ENCODE measurements at places on chromosomes 1 and 21.

GRCh38 chr1:192967211-192967877, 91.8 kb downstream of the UCHL5 start:
- DNase-seq: no peak

DNA sequence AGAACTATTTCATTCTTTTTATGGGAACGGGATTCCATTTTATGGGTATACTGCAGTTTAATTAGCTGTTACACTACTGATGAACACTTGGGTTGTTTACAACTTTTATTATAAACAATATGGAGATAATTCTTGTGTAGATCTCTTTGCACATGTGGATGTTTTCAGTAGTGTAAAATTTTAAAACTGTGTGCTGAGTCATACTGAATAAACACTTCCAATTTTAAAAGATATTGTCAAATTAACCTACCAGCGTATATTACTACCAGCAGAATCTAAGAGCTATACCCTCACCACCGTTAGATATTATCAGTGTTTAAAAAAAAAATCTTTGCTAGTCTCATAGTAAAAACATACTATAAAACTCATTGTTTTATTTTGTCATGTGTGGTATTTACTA, 106.1 kb downstream of the CC2D1B start:
- DNase-seq: no peak

- no peak for DNase-seq
Measured at GRCh38 chr1:2567083-2567679, 11.0 kb downstream of the TNFRSF14 start.

GRCh38 chr1:50604580-50604979, 181.3 kb upstream of the DMRTA2 start:
- no peak for DNase-seq

GRCh38 chr1:169312084-169312954, 55.3 kb downstream of the NME7 start:
- DNase-seq: peak; percentile 97

GRCh38 chr1:231612393-231613089, 14.0 kb upstream of the DISC1 start:
- no peak for DNase-seq

- peak; percentile 99 for DNase-seq
Measured at GRCh38 chr1:151459331-151460046, at the start of gene POGZ. Gene POGZ, minus strand, starts transcription at chr1:151459494. Its CDS starts 17,290 bp downstream, at chr1:151442204.

DNA sequence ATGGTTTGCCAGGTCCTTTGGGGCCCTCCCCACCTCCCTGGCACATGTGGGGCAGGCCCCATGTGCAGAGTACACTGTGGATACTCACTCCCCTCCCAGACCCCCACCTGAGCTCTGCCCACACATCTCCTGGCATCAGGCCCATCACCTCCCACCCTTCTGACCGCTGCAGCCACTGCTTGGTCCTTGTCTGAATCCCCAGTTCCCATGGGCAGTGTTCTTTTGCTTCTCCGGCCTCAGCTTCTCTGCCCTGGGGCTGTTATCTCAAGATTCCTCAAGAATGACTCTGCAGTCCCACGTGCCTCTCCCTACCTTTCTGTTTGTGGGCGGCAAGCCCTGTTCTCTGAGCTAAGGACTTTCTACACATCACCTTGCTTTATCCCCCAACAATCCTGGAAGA, 187.7 kb upstream of the EDN2 start:
- DNase-seq: peak; percentile 71

GRCh38 chr21:35423709-35424108, 374.6 kb upstream of the RUNX1 start:
- DNase-seq: peak; percentile 79

DNA sequence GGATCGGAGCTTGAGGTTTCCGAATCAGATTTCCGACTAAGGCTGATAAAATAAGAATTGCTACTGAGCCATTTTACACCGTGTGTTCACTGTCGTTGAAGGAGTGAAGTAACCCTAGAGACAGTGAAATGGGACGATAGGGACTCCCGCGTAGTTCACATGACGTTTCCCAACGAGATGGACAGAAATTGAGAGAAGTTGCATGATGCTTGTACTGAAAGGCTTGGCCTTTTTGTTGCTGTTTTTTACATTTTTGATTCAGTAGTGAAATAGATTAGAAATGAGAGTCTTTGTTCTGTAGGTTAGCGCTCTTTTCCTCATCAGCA, 1.2 kb downstream of the KHDRBS1 start:
- DNase-seq: no peak

DNA sequence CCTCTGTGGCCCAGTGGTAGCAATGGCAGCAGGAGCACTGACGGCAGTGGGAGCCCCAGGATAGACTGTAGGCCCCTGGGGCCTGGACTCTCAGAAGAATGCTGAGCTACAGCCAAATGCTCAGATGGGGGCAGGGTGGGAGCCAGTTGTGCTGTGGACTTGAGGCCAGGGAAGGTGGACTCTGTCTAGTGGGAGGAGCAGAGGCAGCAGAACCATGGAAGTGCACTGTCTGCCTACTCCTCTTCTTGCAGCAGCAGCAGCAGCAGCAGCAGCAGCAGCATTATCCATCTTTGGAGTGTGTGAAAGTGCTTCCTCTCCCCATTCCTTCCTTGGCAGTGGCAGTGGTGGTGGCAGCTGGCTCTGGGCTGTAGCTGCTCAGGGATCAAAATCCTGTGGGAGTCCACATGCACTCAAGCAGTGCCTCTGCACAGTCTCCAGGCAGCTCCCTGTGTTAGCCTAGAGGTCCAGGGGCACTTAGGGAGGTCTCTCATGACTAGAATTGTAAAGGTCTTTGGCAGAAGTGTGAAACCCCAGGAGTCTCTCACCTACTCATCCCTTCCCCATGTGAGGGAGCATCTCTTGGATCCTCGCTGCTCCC, 917.9 kb upstream of the B3GALT2 start:
- DNase-seq: no peak

GRCh38 chr1:178645157-178645807, 79.8 kb upstream of the RALGPS2 start:
- DNase-seq: no peak

GRCh38 chr1:179146476-179146875, 64.6 kb downstream of the TOR3A start:
- no peak for DNase-seq

DNA sequence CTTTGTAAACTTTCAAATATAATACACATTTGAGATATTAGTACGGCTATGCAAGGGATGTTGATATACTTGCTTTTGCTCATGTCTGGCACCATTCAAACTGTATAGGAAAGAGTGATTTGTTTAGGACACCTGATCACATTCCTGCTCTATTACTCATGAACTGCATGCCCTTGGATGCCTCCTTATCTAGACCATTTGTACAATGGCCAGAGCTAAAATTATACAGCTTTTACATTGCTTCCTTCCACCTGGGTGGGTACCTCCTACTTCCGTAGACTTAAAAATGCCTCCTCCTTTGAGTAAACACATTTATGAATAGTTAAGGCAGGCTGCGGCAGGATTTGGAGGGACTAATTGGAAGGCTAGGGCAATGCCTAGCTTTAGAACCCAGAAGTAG, 85.4 kb upstream of the PBX1 start:
- DNase-seq: no peak

- DNase-seq: peak; percentile 59
Measured at GRCh38 chr1:221794079-221794670, 52.3 kb upstream of the DUSP10 start.

- no peak for DNase-seq
Measured at GRCh38 chr1:159187647-159188374, 16.4 kb downstream of the CADM3 start.

DNA sequence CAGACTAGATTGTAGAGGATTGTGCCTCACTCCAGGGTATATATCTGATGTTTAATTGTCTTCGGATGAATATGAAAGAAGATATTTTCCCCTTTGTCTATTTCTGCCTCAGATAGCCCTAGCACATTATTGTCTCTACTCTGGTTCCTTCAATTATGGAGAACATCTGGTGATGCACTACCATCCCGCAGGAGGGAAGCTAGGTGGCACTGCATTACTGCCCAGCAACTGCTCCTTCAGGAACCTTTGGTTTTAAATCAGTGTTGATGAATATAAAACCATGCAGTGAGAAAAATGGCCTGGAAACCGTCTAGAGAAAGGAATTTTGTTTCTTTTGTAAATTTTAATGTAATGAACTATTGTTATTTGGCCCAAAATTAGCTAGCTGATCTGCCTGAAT, 68.5 kb downstream of the GPR88 start:
- DNase-seq: peak; percentile 66

DNA sequence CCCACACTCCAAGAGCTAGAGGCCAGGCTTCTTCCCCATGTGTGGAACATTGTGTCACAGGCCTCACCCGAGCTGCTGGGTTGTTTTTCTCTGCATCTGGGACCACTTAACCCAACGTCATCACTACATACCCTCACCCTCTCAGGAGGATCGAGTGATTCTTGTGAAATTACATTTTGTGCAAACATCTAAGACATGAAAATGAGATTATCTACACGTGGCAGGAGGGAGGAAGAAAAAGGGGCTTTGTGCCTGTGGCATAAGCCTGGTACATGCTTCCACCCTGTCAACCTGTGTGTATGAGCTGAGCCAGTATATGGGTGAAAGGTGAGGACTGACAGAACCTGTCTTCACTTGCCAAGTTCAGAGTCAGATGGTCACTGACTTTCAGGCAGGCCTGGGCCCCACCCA, 1.6 kb downstream of the CPT2 start:
- DNase-seq: peak; percentile 78

GRCh38 chr21:36692835-36693488, 6.0 kb upstream of the SIM2 start:
- DNase-seq: no peak
